ENCODE measurements at places on chromosomes 16 and 17. TPM values are rescaled to one million over a fixed set of nuclear protein-coding genes. Genes with fewer than 3 reads are reported as not detected.

GPRC5B gene
- 0.47 TPM for total RNA-seq

DNA sequence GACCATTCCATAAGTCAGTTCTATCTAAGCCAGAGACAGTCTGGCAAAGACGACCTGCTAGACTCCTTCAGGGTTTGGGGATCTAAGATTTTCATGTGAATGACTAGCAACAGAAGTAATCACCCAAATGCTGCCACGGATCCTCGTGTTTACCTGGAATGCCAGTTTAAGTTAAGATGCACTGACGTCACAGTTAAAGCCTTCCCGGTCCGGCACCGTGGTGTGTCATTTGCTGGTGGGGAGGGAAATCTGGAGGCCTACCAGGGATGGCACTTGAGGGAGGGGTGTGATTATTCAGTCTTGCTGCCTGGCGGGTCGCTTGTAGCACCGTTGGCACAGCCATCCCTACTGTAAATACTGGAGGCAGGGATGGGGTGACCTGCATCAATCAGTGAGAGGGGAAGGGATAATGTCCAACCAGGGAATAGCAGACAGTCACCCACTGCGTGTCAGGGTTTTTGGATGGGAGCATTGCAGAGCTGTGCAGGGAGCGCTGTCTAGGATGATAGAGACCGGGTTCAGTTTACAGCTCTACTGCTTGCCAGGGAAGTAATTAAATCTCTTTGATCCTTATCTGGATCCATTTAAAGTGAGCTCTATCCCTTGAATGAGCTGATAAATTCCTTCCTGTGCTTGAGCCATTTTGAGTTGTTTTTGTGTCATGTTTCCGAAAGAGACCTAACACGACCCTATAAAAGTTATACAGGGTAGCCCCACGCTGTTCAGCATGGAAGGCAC, 764.7 kb upstream of the EEF2KMT start:
- no peaks in the 10 kb centered on the region for H3K27me3 ChIP-seq
- H3K36me3 ChIP-seq: no peaks in the 10 kb centered on the region
- DNase-seq: no peak
- no peak overlapping the region for H3K4me3 ChIP-seq

- H3K4me1 ChIP-seq: peaks cover 2% of the 10 kb centered on the region
- no peak overlapping the region for H3K4me3 ChIP-seq
- no peak overlapping the region for H3K27ac ChIP-seq
- no peaks in the 10 kb centered on the region for H3K27me3 ChIP-seq
- DNase-seq: no peak
Measured at GRCh38 chr16:85869206-85869605, 29.8 kb upstream of the IRF8 start.

GRCh38 chr17:33475594-33475993, 182.5 kb upstream of the ASIC2 start:
- no peak overlapping the region for H3K27ac ChIP-seq
- no peak for DNase-seq
- no peaks in the 10 kb centered on the region for H3K36me3 ChIP-seq
- H3K4me1 ChIP-seq: no peaks in the 10 kb centered on the region
- H3K27me3 ChIP-seq: peaks cover 3% of the 10 kb centered on the region

DNA sequence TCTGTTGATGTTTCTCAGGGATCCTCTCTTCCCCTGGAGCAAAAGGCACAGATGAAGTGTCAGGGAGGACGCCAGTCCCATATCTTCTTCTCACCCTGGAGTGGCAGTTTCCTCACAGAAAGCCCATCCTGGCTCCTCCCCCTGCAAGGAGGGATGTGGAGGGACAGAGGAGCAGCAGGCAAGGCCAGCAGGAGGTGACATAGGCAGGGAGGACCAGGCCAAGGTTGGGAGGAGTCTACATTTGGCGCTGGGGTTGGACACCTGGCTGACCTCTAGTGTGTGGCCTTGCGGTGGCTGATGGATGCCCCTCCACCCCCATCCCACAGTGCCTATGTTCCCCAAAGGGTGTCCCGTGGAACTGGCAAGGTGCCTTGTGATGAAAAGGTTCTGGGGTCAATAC, 125.4 kb downstream of the SEC14L1 start:
- H3K4me1 ChIP-seq: no peaks in the 10 kb centered on the region
- H3K27ac ChIP-seq: no peak overlapping the region
- no peaks in the 10 kb centered on the region for H3K27me3 ChIP-seq
- no peak for DNase-seq
- H3K4me3 ChIP-seq: no peak overlapping the region

GRCh38 chr16:73171380-73171779, 123.5 kb upstream of the ZFHX3 start:
- no peak for DNase-seq
- H3K4me3 ChIP-seq: no peak overlapping the region
- H3K27me3 ChIP-seq: no peaks in the 10 kb centered on the region
- no peaks in the 10 kb centered on the region for H3K4me1 ChIP-seq
- no peak overlapping the region for H3K27ac ChIP-seq

GRCh38 chr16:72195609-72196008, 23.7 kb upstream of the PMFBP1 start:
- H3K27ac ChIP-seq: no peak overlapping the region
- DNase-seq: no peak
- H3K36me3 ChIP-seq: no peaks in the 10 kb centered on the region
- H3K27me3 ChIP-seq: no peaks in the 10 kb centered on the region

- no peak overlapping the region for H3K4me3 ChIP-seq
- no peak for DNase-seq
- H3K4me1 ChIP-seq: peaks cover 33% of the 10 kb centered on the region
- H3K36me3 ChIP-seq: peaks cover 98% of the 10 kb centered on the region
Measured at GRCh38 chr16:68296693-68297092, 14.1 kb downstream of the SLC7A6OS start.

TUBB3 gene
- total RNA-seq: 0.88 TPM

PLLP gene
- total RNA-seq: 2.5 TPM
